ENCODE measurements at places on chromosomes 2 and 18. TPM values are rescaled to one million over a fixed set of nuclear protein-coding genes. Genes with fewer than 3 reads are reported as not detected.

- peak; percentile 23 for DNase-seq
- H3K4me3 ChIP-seq, result no peak overlapping the region
- H3K36me3 ChIP-seq, result peaks cover 12% of the 10 kb centered on the region
- H3K4me1 ChIP-seq, result peaks cover 38% of the 10 kb centered on the region
These were observed 6.7 kb downstream of the EVA1A start for GRCh38 chr2:75553935-75554531.

DNA sequence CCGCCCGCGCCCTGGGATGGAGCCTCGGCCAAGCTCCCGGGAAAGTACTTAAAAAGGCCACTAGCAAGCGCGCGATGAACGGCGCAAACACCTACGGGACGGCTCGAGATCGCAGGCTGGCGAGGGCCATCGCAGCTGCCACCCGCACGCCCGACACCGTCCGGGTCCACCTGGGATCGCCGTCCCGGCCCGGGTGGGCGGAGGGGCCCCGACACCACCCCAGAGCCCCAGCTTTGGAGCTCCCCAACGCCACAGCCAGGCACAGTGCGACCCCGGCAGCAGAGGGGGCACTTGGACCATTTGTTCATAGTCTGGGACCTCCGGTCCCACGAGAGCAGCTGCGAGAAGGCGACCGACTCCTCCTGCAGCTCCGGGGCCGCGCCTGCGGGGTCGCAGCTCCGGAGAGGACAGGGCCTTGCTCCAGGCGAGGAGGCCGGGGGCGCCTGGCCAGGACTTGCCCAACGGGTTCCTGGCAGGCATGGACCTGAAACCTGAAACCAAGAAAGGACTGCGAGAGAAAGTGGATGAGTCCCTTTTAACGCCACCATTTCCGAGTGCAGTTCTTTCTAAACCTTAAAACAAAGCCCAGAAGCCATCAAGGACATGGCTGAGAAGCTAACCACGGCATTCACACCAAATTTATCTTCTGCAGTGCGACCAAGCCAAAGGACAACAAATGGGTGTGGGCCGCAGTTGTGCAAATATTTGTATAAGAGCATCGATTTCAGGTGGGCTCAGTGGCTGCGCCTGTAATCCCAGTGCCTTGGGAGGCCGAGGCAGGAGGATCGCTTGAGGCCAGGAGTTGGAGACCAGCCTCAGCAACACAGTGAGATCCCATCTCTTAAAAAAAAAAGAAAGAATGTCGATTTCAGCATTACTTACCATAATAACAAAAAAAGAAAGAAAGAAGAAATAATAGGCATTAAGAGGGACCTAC lies 54.0 kb upstream of the IMP4 start:
- H3K4me1 ChIP-seq, result no peaks in the 10 kb centered on the region
- peaks cover 3% of the 10 kb centered on the region for H3K27me3 ChIP-seq
- no peaks in the 10 kb centered on the region for H3K36me3 ChIP-seq
- DNase-seq, result no peak
- H3K27ac ChIP-seq, result no peak overlapping the region

DNA sequence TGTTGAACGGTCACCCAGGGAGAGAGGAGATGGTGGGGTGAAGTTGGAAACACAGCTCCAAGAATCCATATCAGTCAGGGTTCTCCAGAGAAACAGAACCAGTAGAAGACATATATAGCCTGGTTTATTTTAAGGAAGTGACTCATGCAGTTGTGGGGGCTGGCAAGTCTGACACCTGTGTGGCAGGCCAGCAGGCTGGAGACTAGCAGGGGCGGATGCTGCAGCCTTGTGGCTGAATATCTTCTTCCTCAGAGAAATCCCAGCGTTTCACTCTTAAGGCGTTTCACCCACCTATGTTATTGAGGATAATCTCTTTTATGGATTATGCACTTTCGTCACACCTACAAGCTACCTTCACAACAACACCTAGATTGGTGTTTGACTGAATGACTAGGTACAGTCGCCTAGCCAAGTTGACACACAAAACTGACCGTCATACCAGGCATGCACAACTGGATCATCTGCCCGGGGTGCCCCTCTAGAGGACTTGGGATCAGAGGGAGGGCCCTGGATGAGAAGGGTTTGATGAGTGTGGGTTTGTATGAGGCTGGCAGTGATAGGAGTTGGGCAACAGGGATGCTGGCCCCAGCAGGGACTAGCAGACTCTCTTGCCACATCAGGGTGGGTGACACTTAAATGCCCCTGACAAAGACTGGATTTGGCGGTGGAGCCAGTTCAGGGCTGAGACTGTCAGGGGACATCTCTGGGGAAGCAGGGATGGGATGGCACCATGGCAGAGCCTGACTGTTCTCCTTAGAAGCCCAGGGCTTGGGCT lies 23.4 kb downstream of the MROH2A start:
- peaks cover 39% of the 10 kb centered on the region for H3K27me3 ChIP-seq
- H3K4me3 ChIP-seq, result no peak overlapping the region
- DNase-seq, result no peak
- no peak overlapping the region for H3K27ac ChIP-seq
- no peaks in the 10 kb centered on the region for H3K4me1 ChIP-seq
- no peaks in the 10 kb centered on the region for H3K36me3 ChIP-seq

DNA sequence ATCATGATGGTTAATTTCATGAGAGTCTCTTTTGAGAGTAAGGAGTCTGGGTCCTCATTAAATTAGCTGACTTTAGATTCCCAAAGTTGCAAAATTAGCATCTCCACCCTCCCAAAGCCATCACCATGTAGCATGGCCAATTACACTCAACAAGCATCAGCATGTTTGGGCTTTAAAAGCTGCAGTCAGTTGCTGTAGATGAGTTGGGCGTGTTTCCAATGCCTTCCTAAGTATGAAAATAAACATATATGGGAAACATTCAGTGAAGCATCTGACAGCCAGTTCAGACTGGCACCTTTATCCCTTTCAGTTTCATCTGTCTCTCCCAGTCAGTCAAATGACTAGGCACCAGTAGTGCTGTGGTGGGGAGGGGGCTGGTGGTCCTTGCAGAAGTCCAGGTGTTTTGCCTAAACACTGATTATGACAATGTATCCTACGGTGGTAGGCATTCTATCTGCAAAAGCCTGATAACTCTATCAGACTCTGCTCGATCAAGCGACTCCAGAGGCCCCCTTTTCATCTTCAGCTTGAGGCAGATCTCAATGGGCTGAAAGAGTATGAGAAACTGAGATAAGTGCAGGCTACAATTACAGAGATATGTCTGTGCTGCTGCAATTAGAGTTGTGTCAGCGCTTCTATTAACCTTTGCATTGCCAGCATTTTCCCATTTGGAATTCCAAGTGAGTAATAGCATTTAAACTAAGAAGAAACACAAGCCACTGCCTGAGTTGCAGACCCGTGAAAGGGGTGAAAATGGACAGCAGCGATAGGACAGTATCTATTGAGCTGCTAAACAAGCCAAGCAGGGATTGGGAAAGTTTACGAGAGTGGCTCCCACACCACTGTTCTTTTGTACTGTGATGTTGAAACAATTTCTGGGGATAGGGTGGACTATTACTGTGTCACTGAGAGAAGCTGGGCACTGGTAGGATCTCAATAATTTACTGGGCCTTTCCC lies 67.3 kb upstream of the SPOPL start:
- no peak for DNase-seq
- no peaks in the 10 kb centered on the region for H3K4me1 ChIP-seq
- no peak overlapping the region for H3K4me3 ChIP-seq
- no peaks in the 10 kb centered on the region for H3K27me3 ChIP-seq
- no peaks in the 10 kb centered on the region for H3K36me3 ChIP-seq

DNA sequence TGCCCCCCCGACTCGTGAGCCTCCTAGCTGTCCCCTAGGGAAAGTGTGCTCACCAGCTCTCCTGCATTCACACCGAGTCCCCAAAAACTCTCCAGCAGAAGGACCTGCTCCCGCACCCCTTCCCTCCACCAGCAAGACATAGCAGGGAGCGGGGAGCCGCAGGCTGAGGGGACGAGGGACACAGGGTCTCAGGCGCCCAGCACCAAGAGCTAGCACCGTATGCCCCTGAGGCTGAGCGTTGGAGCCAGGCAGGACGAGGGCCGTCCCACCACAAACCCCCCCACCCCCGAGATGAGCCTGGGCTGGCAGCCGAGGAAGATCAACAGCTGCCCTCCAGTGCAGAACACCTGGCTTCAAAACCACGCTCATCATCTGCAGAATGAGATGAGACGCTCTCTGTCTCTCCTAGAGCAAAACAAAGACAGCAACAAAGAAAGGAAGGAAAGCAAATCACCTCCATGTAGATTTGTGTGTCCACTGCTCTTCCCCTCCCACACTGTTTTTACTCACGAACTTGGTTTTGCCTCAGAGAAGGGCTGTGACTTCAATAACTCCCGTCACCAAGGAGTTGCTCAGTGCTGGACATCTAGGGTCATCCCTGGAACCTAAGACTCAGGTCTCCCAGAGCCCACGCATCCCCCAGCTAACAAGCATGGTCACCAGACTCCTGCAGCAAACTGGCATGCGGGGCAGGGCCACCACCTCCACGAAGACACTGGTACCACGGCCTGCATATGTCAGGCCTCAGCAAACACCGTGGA lies 39.7 kb upstream of the SALL3 start:
- no peak overlapping the region for H3K27ac ChIP-seq
- H3K4me1 ChIP-seq, result no peaks in the 10 kb centered on the region
- no peak overlapping the region for H3K4me3 ChIP-seq
- H3K27me3 ChIP-seq, result no peaks in the 10 kb centered on the region

GRCh38 chr2:41947701-41948396 lies 100.0 kb upstream of the PKDCC start:
- no peaks in the 10 kb centered on the region for H3K27me3 ChIP-seq
- H3K27ac ChIP-seq, result no peak overlapping the region
- H3K36me3 ChIP-seq, result no peaks in the 10 kb centered on the region
- H3K4me3 ChIP-seq, result no peak overlapping the region
- H3K4me1 ChIP-seq, result peaks cover 2% of the 10 kb centered on the region

DNA sequence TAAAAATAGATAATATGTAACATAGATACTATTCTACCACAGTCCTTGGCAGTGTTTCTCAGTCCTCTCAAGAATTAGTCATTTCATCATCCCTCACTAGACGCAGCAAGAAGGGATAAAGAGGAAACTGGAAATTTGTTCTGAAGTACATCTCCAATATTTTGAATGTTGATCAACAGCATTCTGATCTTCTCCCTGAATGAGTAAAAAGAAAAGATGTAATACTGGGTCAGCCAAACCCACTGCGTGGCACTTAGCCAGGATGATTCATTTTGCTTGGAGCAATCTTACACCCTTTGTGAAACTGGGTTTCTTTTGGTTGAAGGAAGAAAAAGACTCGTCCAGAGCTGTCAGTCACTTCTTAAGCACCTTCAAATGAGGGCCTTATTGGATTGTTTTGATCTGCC lies 54.1 kb downstream of the TAF1B start:
- H3K27me3 ChIP-seq, result no peaks in the 10 kb centered on the region
- peaks cover 39% of the 10 kb centered on the region for H3K4me1 ChIP-seq
- no peak for DNase-seq
- H3K4me3 ChIP-seq, result peak overlapping the region; percentile 26
- peaks cover 2% of the 10 kb centered on the region for H3K36me3 ChIP-seq

DNA sequence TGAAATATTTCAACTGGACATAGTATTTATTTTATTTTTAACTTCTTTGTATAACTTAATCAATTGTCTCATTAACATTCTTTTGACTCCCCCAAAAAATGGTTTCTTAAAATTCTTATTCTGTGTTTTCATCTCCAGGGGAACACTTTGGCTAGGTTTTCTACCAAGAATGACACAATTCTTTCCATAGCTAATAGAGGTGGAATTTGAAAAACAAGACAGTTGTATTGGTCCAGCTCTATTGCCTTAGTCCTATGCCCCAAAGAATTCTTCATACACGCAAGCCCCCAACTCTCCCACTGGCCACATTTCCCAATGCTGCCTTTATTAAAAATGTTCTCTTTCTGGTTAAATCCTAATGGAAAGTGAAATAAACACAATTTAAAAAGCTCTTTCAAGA lies 104.7 kb upstream of the PKDCC start:
- no peaks in the 10 kb centered on the region for H3K27me3 ChIP-seq
- peaks cover 28% of the 10 kb centered on the region for H3K4me1 ChIP-seq
- no peak for DNase-seq
- no peaks in the 10 kb centered on the region for H3K36me3 ChIP-seq
- H3K27ac ChIP-seq, result no peak overlapping the region

DNA sequence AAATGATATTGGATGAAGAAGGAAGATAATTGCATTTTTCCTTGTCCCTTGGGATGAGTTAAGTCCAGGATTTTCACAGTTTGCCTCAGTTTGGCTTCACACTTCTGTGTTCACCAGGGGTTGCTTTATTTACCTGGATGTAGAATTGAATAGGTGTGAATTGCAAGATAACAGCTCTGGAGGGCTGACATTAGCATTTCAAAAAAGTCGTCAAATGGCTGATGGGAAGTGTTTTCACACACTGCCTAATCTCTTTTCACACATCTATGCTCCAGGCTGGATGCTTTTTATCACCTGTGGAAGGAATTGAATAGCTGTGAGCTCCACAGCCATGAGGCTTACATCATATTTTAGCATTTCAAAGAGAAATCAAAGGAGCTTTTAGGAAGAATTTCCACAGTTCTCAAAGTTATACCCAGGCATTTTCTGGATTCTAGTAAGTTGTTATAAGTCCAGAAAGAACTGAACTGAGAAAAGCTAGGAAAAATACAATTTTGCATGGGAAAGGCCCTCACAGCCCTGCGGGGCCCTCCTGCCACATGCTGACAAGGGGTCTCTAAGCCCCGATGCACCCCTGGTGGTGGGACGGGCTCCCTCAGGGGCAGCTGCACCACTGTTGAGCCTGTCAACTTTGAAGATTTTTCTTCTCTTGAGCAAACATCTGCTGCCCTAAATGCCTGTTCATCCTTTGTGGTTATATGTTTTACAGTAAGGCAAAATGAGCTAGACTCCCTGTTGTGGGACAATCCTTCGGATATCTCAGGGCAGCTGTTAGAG lies 43.9 kb downstream of the TEX51 start:
- H3K4me1 ChIP-seq, result peaks cover 8% of the 10 kb centered on the region
- H3K27me3 ChIP-seq, result peaks cover 45% of the 10 kb centered on the region
- H3K4me3 ChIP-seq, result no peak overlapping the region
- H3K36me3 ChIP-seq, result no peaks in the 10 kb centered on the region

- no peak for DNase-seq
- H3K4me1 ChIP-seq, result no peaks in the 10 kb centered on the region
- no peak overlapping the region for H3K4me3 ChIP-seq
These were observed 79.6 kb downstream of the PDE11A start for GRCh38 chr2:177992992-177993391.

DNA sequence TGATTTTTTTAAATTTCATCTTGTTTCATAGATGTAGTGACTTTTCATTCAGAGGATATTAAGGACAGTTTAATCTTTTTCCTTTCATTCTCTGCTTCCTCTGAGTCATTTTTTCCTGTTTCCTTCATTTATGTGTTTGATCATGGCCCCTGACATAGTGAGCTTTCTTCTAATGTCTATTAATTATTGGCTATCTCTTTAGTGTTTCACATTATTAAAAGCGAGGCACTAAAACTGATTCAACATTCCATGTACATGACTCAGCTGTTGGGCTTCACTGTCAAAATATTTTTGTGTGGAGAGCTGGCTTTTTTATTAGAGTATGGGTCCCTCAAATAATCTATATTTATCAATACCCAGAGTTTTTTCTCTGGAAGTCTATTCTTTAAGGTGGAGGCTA lies 125.8 kb downstream of the THSD7B start:
- DNase-seq, result no peak
- no peak overlapping the region for H3K27ac ChIP-seq
- H3K27me3 ChIP-seq, result no peaks in the 10 kb centered on the region
- H3K4me1 ChIP-seq, result no peaks in the 10 kb centered on the region
- no peak overlapping the region for H3K4me3 ChIP-seq
- no peaks in the 10 kb centered on the region for H3K36me3 ChIP-seq

M1AP gene
- total RNA-seq, result not detected

CERKL gene
- total RNA-seq, result not detected

SLC9A4 gene
- total RNA-seq, result not detected

RNF103 gene
- 35.8 TPM for total RNA-seq

IL1RN gene
- total RNA-seq, result not detected

HJURP gene
- total RNA-seq, result 7.9 TPM

CNRIP1 gene
- 33.9 TPM for total RNA-seq

All from osteocyte (in vitro differentiated cells).